ENCODE measurements at places on chromosomes 1 and 21.

GRCh38 chr1:89863165-89863830 lies 42.5 kb downstream of the LRRC8D start:
- DNase-seq, result no peak

DNA sequence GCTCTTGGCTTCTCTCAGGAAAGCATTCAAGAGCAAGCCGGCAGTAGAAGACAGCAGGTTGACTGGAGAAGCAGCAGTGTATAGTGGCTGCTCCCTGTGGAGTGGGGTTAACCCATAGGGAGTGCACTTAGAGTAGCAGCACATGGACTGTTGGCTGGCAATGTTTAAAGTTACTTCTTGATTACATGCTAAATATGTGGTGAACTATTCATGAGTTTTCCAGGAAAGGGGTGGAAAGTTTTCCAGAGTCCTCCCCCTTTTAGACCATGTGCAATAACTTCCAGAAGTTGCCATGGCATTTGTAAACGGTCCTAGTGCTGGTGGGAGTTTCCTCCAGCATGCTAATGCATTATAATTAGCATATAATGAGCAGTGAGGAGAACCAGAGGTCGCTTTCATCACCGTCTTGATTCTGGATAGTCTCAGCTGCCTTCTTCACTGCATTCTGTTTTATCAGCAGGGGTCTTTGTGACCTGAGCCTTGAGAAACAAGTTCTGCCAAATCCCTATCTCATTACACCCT lies 131.8 kb downstream of the CCDC185 start:
- DNase-seq, result no peak

DNA sequence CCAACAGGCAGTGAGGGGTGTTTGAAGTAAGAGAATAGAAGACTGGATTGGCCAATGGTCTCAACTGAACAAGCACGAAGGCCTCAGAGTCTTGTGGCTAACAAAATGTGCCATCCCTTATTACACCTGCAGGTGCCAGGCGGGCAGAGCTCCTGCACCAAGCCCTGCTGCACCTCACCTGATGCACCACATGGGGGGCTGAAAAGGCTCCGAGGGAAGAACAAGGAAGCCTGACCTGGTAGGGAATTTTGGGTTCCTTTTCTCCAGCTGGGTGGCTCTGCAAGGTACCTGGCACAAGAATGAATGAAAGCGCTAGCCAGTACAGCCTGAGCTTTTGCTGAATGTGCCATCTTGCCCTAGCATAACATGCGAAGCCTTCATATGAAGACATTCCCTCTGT lies 9.7 kb downstream of the HSD3B1 start:
- no peak for DNase-seq

DNA sequence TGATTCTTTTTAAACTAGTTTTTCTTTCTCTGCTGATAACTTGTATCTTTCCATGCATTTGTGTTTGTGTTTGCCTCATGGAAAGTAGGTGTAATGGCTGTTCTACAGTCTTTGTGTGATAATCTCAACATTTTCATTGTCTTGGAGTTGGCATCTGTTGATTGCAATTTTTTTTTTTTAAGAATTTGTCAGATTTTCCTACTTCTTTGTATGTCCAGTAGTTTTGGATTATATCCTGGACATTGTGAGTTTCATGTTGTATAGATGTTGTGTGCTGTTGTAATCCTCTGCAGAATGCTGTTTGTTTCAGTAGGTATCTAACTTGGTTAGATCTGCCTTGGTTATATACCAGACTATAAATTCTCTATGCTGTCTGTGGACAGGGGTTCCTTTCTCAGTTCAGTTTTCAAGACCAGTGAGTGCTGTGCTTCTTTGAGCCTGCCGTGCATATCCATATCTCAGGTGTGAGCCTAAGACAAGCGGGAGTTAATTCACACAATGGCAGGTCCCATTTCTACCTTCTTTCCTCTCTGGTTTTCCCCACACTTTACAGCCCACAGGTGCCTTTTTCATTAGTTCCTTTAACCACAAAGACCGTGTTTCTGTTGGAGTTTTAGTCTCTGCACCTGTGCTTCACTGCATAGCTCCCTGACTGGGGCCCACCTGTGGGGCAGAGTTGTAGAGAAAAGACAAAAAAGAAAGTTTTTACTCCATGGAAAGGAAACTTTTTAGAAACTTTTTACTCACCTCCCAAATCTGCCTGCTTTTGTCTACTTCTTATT lies 69.9 kb downstream of the ITSN1 start:
- DNase-seq, result no peak

- no peak for DNase-seq
These were observed 70.4 kb downstream of the ACTL8 start for GRCh38 chr1:17825273-17826164.

DNA sequence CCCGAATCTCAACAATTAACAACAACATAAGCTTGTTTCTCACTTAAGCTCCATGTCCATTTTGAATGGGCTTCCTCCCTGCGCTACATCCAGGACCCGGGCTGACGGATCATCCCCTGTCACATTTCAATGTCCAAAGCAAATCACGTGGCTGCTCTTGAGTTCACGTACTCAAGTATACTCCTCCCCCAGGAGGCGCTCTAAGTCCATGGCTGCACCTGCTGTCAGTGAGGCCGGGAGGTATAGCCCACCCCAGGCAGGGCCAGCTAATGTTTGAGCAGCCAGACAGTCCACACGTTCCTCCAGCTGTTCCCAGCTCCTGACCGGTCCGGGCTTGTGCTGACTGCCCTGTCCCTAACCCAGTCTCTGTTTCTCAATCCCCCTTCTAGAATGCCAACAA lies 220.8 kb downstream of the SLC35F3 start:
- DNase-seq, result peak; percentile 63

GRCh38 chr1:216045400-216045799 lies 377.8 kb downstream of the USH2A start:
- no peak for DNase-seq

DNA sequence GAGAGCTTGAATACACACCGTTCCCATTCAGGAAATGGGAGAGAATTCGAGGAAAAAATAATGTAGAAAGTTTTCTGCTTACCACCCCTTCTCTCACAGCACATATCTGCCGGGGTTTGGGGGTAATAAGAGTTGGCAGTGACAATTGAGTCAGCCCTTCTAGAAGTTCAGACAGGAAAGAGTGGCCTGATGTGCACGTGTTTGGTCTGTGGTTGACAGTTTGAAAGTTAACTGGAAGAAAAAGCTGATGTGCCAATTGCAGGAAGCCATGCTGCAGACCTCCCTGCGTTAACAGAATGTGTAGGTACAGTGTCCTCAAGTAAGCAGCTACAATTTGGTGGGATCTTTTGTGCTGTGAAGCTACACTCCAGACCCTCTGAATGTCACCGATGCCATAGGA lies 50.9 kb downstream of the DHX9 start:
- no peak for DNase-seq

GRCh38 chr1:94300731-94301130 lies 63.3 kb upstream of the ARHGAP29 start:
- no peak for DNase-seq

- DNase-seq, result no peak
These were observed 39.1 kb upstream of the ZC3H11B start for GRCh38 chr1:219651993-219652392.

DNA sequence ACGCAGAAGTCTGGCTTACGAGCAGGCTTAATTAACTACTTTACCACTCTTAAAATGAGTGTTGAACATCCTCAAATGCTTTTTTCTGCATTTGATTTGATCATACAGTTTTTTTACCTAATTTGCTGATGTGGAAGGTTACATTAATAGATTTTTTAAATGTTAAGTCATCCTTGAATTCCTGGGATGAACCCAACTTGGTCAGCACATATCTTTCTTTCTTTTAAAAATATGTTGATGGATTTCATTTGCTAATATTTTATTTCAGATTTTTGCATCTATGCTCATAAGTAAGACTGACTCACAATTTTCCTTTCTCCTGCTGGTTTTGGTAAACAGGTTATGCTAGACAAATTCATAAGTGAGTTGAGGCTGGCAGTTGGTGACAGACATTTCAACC lies 82.9 kb downstream of the LHX4 start:
- no peak for DNase-seq

- no peak for DNase-seq
These were observed 93.6 kb upstream of the ACTRT2 start for GRCh38 chr1:2927393-2928360.

- DNase-seq, result no peak
These were observed 135.2 kb downstream of the NPHP4 start for GRCh38 chr1:5857011-5857410.

- no peak for DNase-seq
These were observed 534 bp downstream of the KCNH1 start for GRCh38 chr1:211133393-211133835.

GRCh38 chr1:72649211-72649888 lies 367.0 kb upstream of the NEGR1 start:
- DNase-seq, result no peak

DNA sequence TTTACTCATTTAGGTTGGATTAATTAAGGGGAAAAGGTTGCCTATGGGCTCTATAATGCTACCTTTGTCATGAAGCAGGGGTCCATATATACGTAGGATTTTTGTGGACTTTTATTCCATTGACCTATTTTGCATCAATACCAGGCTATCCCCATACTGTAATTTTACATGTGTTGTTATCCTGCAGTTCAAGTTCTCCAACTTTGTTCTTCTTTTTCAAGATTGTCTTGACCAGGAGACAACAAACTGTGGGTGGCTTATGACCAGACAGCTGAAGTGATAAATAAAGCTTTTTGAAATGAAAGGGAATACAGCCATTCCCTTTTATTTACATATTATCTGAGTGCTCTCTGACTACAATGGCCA lies 345.7 kb downstream of the BARHL2 start:
- peak; percentile 47 for DNase-seq

GRCh38 chr1:33971018-33971710 lies 107.3 kb downstream of the HMGB4 start:
- no peak for DNase-seq

- no peak for DNase-seq
These were observed 12.0 kb upstream of the A3GALT2 start for GRCh38 chr1:33332881-33333280.

- DNase-seq, result no peak
These were observed 63.3 kb downstream of the ERG start for GRCh38 chr21:38434913-38435533.

DNA sequence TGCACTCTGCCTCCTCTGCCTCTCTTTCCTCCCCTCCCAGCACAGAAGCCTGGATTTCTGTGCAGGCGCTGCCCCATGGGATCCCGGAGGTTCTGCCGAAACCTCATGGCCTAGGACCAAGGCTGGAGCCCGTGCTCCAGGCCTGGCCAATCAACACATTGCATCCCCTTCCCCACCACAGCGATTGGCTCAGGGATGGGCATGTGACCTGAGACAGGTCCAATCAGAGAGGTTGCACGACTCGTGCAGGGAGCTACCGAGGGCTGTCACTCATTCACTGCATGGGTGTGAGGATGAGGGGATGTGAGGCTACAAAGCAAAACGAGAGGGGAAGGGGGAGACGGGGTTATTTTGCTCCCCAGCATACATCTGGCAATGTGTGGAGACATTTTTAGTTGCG lies 3.3 kb upstream of the CELA2B start:
- DNase-seq, result no peak

GRCh38 chr1:162922201-162922600 lies 61.2 kb upstream of the CCDC190 start:
- no peak for DNase-seq

DNA sequence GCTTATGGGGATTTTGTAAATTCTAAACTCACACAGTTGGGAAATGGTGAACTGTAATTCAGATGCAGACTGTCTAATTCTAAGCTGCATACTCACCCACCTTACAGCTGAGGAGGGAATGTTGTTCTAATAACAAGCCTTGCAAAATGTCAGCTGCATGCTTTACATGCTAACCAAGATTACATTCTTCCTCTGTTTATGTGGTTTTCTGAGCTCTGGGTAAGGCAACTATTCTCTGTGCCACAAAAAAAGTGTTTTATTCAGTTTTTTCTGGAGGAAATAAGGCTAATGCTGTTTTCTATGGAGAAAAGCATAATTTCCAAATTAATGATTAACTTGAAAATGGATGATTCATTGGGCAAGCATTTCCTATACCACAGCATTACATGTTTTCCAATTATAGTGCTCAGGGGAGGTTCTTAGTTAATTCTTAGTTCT lies 64.9 kb downstream of the RGS13 start:
- DNase-seq, result no peak

DNA sequence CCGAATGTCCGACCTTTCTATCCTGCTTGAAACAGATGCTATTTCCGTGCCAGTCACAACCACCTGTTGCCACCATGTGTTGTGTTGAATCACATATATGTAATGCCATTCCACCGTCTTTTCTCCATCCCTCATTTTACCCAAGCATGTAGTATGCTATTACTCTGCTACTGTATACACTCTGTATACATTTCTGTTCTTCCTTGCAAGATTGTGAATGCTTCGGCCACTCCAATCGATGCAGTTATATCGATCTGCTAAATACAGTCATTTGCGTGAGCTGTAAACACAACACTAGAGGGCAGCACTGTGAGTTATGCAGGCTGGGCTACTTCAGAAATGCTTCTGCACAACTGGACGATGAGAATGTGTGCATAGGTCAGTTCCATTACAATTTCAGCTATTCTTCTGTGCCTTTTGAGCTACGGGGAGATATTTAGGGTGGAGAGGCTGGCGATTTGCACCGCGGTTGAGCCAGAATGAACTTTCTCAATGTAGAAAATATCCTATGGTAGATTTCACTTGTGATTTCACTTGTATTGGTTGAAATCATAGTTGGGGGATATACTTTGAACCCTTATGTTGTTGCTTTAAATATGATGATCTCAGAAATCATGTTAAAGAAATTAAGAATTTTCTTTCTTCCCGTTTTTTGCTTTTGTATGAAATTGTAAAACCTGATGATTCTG lies 289.8 kb downstream of the NTNG1 start:
- peak; percentile 17 for DNase-seq

DNA sequence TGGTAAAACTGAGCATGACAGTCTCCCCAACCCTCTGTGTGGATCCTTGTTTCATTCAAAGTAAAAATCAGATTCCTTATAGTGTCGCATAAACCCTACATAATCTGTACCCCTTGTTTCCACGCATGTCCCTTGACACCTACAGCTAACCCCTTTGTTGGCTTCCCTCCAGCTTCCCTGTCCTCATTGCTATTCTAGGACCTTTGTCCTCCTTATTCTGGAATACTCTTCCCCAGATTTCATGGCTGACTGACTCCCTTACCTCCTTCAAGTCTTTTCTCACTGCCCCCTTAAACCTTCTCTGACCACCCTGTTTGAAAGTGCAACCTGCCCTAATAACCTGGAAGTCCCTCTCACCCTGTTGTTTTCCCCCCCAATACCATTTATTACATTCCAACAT lies 4.0 kb downstream of the RNF11 start:
- DNase-seq, result peak; percentile 25

- DNase-seq, result no peak
These were observed 8.4 kb downstream of the LRP8 start for GRCh38 chr1:53319296-53320101.

- no peak for DNase-seq
These were observed 88.9 kb upstream of the HAO2 start for GRCh38 chr1:119279456-119280381.
